Effector CD4-positive, alpha-beta T cell (primary cell): ENCODE measurements at places on chromosomes 5 and 9.

GRCh38 chr9:94819161-94819687 is 92.7 kb downstream of the AOPEP start:
- no peak for DNase-seq

DNA sequence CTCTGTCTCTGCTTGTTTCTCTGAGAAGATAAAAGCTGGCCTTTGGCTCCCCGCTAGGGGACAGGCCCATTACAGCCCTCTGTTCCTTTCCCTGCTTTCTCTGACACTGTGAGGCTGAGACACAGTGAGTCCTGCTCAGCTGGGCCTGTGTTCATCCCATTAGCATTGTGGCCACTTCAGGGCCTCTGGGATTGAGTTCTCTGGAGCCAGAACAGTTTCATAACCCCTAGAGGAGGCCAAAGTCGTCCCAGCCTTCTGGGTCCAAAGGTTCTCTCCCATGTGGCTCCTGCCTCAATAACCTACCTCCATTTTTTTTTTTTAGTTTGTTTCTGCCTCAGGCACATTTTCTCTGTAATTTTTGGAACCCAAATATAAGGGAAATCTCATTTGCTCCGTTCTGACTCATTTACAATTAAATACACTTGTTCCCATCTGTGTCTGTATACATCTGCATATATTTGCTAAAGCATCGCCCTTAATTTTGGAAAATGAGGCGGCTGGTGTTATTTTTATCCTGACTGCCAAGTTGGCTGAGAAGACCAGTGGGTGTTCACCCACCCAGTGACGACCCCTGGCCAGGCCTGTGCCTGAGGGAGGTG is 27.3 kb upstream of the CTNNA1 start:
- DNase-seq: no peak

- DNase-seq: no peak
These were observed 69.3 kb upstream of the IRX4 start for GRCh38 chr5:1952021-1952420.

GRCh38 chr9:131713016-131713415 is 26.9 kb downstream of the RAPGEF1 start:
- no peak for DNase-seq

GRCh38 chr9:127739614-127740330 is 4.7 kb upstream of the TOR2A start:
- DNase-seq: no peak

DNA sequence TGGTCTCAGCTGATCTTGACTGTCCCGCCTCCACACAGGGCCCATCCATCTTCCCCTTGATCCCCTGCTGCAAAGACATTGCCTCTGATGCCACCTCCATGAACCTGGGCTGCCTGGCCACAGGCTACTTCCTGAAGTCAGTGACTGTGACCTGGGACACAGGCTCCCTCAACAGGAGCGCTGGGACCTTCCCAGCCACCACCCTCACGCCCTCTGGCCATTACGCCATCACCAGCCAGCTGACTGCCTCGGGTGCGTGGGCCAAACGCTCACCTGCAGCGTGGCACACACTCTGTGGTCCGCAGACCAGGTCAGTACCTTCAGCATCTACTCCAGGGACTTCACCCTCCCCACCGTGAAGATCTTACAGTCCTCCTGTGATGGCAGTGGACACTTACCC is 71.9 kb downstream of the INSL6 start:
- DNase-seq: no peak

- DNase-seq: no peak
These were observed 801.6 kb downstream of the KCTD16 start for GRCh38 chr5:144972317-144972716.

- no peak for DNase-seq
These were observed 171.5 kb upstream of the GNA14 start for GRCh38 chr9:77819657-77820056.

GRCh38 chr5:135308752-135309151 is 90.3 kb downstream of the MACROH2A1 start:
- DNase-seq: no peak

- DNase-seq: no peak
These were observed 53.5 kb downstream of the KCNIP1 start for GRCh38 chr5:170557314-170557713.

GRCh38 chr5:140883927-140884697 is 2.2 kb downstream of the PCDHA13 start:
- no peak for DNase-seq

GRCh38 chr9:88053856-88054501 is 79.6 kb upstream of the CDK20 start:
- no peak for DNase-seq

DNA sequence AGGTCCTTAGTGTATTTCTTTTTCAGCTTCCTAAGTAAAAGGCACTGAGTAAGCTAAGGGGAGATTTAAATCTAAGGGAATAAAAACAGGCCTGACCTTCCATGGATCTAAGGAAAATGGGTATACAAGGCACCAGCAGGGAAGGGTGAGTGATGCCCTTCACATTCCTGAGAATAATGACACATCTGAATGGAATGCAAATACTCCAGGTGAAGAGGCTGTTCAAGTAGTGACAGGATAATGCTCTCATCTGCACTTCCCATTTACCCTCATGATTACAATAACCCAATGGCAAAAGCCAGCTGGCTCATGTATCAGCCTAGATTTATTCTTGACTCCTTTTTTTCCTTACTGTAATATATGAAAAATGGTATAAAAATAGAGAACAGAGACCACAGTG is 216.2 kb upstream of the ACTBL2 start:
- DNase-seq: no peak

GRCh38 chr5:96229188-96229587 is 203.9 kb downstream of the PCSK1 start:
- DNase-seq: no peak
